IMR-90 (cell line): ENCODE measurements at places on chromosomes 1 and 21. TPM values are rescaled to one million over a fixed set of nuclear protein-coding genes. Genes with fewer than 3 reads are reported as not detected.

DNA sequence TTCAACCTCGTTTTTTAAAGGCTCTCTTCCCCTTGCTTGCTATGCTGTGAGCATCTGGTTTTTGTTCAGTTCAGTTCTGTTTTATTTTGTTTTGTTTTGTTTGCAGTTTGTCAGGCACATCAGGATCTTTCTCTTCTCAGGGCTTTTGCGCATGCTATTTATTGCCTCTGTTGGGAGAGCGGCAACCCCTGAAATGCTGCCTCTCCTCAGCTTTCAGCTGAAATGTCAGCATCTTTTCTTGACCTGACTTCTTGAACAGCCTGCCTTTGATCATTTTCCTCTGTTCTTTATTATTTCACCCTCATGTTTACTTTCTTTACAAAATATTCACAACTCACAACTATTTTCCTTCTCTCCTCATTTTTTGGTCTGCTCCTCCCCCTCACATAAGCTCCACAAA lies 50.4 kb upstream of the RC3H1 start:
- no peak for DNase-seq

SLC44A3 gene
- total RNA-seq, result 0.54 and 0.56 TPM in 2 replicates

GPR37L1 gene
- not detected in 2 replicates for total RNA-seq

IVL gene
- not detected in 2 replicates for total RNA-seq

DNA sequence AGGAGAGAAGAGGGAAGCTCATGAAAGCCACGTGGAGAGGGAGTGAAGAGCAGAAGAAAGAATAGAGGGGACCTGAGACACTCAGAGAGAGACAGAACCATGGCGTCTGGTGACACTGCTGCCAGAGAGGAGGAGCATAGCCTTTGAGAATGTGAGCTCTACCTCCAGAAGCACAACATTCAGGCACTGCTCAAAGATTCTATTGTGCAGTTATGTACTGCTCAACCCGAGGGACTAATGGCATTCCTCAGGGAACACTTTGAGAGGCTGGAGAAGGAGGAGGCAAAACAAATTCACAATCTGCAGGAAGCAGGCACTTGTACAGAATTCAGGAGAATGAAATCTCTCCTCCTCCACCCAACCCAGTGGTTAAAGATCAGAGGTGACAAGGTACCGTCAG lies 45.1 kb downstream of the BTBD8 start:
- DNase-seq, result no peak

GRCh38 chr21:45363921-45364467 lies 41.0 kb upstream of the COL18A1 start:
- DNase-seq, result peak; percentile 99

- no peak for DNase-seq
These were observed at the start of gene MASP2 for GRCh38 chr1:11046625-11047365. Gene MASP2, minus strand, starts transcription at chr1:11047239. Its CDS starts 32 bp downstream, at chr1:11047207.

ATXN7L2 gene
- total RNA-seq, result 1.3 and 1.7 TPM in 2 replicates

GRCh38 chr1:32350785-32351398 lies 11.4 kb downstream of the FAM229A start:
- DNase-seq, result no peak

- no peak for DNase-seq
These were observed 120.6 kb downstream of the SLC45A1 start for GRCh38 chr1:8438489-8438888.

DNA sequence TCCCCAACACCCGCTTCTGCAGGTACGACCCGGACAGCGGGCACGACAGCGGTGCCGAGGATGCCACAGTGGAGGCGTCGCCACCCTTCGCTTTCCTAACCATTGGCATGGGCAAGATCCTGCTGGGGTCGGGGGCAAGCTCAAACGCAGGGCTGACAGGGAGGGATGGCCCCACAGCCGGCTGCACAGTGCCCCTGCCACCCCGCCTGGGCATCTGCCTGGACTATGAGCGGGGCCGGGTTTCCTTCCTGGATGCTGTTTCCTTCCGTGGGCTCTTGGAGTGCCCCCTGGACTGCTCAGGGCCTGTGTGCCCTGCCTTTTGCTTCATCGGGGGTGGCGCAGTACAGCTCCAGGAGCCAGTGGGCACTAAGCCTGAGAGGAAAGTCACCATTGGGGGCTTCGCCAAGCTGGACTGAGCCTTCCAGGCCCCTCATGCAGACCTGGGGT lies 10.1 kb downstream of the TRIM46 start:
- DNase-seq, result no peak

- DNase-seq, result no peak
These were observed 53.1 kb downstream of the S100B start for GRCh38 chr21:46551636-46552241.

TRIM58 gene
- 0.54 and 1.1 TPM in 2 replicates for total RNA-seq
